Left lobe of liver (tissue), 2 donors: ENCODE measurements at places on chromosomes 16 and 17.

DNA sequence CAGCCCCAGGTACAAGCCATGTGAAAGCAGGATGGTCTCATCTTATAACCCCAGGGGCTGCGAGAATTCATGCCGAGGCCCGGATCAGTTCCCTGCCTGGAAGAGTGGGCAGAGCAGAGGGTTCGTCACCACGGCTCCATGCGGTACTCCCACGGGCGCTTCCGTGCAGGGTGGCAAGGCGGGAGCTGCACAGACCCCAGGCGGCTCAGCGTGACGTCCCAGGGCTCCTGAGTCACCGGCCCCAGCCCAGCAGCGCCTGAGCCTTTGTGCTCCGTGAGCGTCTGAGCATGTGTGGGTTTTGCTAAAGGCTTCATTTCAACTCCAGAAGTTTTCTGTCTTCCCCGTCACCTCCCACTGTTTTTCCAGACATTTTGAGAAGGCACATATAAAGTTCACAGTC, 71.2 kb upstream of the CHMP6 start:
- no peak for DNase-seq

- DNase-seq: no peak
Observed at GRCh38 chr16:2936436-2937011, 24.8 kb downstream of the FLYWCH1 start.

GRCh38 chr17:36705283-36705795, 104.0 kb downstream of the MRM1 start:
- no peak for DNase-seq

GRCh38 chr17:37261286-37261685, 114.5 kb upstream of the C17orf78 start:
- DNase-seq: no peak

- DNase-seq: no peak
Observed at GRCh38 chr17:78368348-78368747, 8.5 kb upstream of the SOCS3 start.

DNA sequence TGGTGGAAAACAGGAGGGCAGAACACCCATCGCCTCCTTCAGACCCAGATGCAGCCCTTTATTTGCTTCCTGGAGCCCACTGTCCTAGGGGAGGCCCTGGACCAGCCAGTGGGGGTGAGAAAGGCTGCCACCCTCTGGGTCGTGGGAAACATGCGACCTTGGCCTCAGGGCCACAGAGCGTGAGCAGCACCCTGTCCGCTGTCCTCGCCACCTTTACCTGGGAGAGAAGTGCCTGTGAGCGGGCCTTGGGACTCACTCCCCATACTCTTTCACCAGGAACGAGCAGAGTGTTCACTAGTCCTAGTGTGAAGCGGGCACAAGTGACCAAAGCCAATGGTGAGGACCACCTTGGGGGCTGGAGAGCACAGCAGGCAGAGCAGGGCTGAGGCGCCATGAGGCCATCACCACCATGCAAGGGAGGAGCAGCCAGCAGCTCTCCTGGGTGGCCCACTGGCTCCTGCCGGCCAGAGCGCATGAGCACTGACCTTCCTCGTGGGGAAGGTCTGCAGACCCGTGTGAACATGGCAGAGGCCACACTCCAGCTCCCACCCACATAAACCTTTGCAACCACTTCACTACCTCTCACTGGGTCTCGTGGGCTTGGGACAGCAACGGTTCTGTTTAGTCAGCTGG, 8.5 kb downstream of the SMCR8 start:
- DNase-seq: no peak

DNA sequence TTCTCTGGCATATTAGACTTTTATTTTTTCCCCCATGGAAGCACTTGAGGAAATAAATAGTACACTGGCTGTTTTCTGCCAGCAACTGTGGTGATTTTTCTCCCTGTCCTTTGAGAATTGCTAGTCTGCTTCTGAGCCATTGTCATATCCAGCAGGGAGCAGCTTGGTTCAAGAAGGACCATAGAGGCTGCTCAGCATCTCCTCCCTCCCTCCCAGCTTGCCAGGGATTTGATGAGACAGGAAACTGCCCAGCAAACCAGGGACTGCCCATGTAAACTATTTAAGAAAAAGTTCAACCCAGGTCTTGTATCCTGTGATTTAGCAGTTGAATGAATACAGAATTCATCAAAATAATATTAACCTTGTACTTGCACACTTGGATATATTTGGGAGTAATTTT, 39.5 kb downstream of the CYB5B start:
- no peak for DNase-seq

DNA sequence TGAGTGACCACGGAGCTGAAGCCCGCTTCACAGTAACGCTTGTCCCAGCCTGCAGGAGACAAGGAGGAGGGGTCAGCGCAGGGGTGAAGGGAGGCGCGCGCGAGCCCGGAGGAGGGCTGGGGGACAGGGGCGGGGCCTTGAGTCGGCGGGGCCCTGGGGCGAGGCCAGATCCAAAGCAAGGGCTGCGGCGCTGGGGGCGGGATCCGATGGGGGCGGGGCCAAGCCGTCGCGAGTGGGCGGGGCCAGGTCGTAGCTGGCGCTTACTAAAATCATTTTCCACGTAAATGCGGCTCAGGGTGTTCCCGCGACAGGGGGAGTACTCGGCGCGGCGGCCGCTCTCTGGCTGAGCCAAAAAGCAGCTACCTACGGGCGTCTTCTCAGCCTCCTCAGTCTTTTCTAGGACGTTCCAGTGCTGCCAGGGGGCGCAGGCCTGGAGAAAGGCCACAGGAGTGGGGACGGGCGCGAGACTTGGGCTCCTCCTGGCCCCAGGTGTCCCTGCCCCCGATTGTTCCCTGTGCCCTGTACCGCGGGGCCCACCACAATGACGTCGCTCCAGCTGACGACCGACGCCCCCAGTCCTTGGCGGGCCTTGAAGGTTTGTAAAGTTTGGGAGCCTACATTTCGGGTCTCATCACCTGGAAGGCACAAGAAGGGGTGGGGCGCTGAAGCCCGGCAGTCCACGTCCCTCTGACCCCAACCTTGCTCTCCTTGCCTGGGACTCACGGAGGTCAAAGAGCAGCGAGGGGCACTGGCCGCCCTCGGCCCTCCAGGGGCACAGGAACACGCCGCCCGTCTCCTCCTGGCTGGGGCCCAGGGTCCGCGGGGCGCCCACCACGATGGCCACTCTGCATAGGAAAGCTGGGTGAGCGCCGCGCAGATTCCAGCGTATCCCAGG, 3.9 kb downstream of the ITGA2B start:
- peak; percentile 70 for DNase-seq

GRCh38 chr16:86337138-86337537, 173.2 kb upstream of the FOXF1 start:
- no peak for DNase-seq

DNA sequence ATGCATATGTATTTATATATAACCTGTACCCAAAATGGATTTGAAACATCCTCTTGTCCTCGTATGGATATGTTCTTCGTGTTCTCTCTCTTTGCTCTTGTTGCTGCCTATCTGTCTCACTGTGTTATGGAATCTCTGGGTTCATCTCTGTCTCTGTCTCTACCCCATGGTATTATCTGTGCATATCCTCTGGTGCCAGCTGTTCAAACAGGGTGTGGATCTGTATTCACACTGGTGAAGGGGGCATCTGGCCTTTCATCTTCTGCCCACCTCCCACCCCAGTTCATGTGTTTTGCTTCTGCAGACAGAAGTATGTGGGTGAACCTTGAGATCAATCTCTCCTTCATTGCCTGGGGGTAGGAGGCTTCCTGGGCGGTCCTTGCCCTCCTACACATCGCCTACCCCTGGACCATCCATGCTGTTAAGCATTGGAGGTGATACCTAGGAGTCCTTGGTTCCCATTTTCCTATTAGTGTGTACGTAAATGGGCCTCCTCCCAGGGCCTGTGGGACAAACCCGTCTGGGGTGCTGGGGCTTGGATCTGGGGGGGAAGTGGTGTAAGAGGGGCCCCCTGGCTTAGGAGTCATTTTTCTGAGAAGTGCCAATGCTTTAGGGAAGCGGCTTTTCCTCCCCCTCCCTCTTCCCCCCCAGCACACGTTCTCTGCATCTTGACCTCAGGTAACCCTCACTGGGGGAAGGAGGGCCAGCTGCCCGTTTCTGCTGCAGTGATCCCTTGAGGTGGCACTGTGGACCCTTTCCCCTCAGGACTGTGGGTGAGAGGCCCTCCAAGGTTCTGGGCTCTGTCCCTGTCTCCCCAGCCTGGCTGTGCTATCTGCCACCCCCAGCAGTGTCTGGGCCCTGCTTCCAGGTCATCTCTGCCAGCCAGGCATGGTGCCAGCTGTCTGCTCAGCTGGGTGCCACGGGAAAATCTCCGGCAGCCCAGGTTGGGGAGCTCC, 21.1 kb downstream of the RARA start:
- DNase-seq: peak; percentile 93

- no peak for DNase-seq
Observed at GRCh38 chr16:892536-893255, 78.1 kb downstream of the LMF1 start.

DNA sequence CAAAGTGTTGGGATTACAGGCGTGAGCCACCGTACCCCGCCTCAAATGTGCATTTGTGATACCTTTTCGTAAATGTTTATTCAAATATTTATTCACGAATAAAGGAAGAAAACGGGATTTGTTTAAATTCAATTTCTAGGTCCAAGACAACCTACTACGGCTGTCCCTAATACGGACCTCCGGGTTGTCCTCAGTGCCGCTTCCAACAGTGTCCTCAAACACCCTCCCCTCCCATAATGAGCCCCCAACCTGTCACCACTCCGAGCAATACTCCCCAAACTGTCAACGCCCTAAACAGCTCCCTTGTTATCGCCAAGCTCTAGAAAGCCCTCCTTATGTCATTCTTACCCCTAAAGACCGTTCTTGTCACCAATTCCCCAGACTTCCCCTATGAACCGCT, 539 bp upstream of the GABARAPL2 start:
- no peak for DNase-seq

DNA sequence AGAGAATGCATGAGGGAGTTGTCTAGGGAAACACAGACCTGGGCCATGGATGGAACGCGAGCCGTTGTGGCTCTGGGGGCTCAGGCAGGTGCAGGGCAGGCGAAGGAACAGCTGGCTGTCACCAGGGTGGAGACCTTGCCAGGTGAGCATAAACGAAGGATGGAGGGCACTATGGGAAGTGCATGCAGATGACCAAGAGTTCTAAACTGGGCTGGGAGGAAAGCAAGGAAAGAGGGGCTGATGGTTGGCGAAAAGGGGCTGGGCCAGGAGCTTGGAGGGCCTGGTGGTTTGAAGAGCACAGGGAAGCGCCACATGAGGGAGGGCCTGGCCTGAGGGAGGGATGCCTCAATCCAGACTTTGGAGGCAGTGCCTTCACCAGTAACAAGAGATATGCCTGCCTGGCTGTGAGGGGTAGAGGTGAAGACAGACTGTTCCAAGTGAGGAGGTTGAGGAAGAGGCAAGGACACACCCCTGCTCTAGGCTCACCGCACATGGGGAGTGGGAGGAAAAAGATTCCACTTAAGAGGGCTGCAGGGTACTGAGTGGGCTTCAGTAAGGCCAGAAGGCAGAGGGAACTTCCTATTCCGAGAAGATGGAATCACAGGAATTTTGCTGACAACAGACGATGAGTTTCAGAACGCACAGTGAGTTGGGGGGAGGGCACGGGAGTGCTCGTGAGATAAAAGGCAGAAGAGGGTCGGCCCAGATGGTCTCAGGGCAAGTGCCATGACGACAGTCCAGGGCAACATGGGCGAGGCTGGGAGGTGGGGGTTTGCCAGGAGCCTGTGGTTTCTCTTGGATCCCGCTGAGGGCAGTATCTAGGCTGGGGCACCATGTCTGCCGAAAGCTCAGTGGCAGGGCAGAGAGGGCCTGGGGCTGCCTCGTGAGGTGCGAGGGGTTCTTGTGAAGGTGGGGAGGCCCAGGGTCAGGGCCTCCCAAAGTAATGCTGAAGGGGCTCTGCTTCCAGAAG, 20.6 kb downstream of the B9D1 start:
- DNase-seq: no peak

DNA sequence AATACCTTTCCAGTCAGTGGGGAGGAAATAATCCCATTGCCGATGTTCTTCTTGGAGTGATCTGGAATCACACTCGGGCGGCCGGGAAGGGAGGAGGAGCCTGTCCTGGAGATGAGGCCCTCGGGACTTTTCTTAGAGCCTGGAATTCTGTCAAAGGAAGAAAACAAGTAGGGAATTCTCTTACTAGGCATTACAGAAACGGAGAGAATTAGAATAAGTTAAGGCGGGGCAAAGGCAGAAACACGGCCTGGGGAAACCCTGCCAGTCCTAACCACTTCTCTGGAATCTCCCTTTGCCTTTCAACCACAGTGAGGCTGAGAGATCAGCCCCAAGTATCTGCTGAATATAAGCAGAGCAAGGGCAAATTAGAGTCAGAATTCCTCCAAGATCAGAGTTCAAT, 27.8 kb downstream of the USP36 start:
- no peak for DNase-seq

GRCh38 chr17:10907370-10907769, 69.5 kb upstream of the PIRT start:
- no peak for DNase-seq

GRCh38 chr16:88616320-88616719, 22.1 kb upstream of the IL17C start:
- DNase-seq: peak; percentile 89

DNA sequence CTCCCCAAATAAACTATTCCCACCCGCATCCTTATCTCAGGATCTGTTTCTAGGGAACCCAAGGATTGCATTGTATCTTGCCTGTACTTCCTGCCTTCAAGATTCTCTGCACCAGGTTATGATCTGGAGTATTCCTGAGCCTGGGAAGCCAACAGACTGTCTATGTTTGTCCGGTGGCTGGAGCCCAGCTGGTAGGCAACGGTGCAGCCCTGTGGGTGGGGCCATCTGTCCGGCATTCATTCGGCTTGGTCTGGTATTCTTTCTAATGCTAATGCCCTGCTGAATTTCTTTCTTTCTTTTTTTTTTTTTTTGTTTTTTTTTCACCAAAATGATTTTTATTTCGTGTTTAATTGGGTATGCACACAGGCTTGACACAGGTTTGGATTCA, 20.7 kb upstream of the TVP23A start:
- no peak for DNase-seq

DNA sequence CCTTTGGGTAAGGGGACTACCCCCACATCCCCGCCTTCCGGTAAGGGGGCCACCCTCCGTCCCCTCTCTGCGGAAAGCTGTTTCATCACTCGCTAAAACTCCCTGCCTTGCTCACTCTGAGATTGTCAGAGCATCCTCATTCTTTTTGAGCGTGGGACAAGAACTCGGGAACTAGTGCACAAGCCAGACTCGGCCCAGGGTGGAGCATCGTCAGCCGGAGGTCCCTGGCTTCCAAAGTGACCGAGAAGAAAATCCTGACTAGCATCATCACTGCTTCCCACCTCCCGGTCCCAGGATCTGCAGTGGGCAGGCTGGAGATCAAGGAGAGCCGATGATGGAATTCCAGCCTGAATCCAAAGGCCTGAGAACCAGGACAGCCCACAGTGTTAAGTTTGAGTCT, 380.3 kb downstream of the SEC14L1 start:
- DNase-seq: no peak
